ENCODE measurements at places on chromosomes 3 and 15.

DNA sequence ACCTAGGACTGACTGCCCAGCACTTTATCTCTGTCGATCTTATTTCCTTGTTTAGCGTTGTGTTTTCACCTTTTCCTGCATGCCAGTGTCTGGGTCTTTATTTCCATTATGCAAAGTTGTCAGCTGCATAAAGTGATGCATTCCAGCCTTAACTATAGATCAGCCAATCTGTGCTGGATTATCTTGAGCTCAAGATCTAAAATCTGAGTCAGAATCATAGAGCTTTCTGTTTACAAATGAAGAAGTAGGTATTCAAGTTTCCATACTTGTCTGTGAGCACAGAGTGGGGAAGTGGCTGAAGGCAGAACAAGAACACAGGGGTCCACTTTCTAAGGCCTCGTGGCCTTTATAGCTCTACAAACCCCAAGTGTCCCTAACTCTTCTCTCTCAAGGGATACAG, 82.4 kb upstream of the PLCL2 start:
- DNase-seq: no peak

DNA sequence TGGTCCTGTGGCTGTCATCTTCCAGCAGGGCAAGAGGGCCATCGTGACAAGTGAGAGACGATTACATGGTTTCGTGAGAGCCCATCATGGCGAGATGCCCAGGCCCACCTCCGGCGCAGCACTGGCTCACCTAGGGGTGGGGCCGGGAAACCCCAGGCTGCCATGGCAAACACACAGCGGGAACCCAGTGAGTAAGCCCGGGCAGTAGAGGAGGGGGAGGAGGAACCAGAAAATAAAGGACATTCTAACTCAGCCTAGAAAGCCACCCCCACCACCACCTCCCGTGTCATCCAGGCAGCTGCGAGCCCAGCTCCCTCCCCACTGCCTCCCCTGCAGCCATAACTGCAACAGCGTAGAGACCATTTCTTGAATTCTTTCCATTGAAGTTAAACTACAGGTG, 52.3 kb downstream of the PCSK6 start:
- no peak for DNase-seq

GRCh38 chr15:89116404-89116803, 28.1 kb downstream of the ABHD2 start:
- DNase-seq: no peak

DNA sequence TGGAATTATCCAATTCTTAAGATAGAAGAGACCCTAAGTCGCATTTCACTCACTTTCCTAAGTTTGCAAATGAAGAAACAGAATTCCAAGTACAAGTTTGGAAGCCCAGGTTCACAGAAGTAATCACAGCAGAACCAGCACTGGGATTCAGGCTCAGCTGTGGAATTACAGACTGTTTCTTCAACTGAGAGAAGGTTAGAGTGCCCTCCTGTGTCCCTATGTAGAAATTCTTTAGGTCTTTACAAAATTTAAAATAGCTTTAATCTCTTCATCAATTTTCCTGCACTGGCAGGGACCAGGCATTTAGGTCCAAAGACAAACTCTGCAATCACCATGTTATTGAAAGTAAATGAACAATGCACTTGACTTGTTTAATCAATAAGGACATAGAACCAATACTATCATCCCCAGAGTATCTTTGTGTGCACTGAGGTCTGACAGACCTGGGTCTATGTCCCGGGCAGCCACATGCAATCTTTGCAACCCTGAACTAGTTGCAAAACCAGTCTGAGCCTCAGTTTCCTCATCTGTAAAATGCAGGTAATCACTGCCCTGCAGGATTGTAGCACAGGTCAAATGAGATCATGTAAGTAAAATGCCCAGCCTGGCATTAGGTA, 96.3 kb upstream of the ZBED2 start:
- peak; percentile 37 for DNase-seq

- DNase-seq: peak; percentile 3
Observed at GRCh38 chr3:140736863-140737460, 59.1 kb downstream of the TRIM42 start.

- no peak for DNase-seq
Observed at GRCh38 chr15:90067181-90067952, 34.9 kb downstream of the IDH2 start.

- no peak for DNase-seq
Observed at GRCh38 chr3:40939741-40940130, 259.6 kb upstream of the CTNNB1 start.

- no peak for DNase-seq
Observed at GRCh38 chr3:160661660-160662059, 15.3 kb upstream of the ARL14 start.

- no peak for DNase-seq
Observed at GRCh38 chr3:46471371-46471914, 6.7 kb upstream of the LTF start.

GRCh38 chr15:69323893-69324430, 25.2 kb downstream of the PAQR5 start:
- no peak for DNase-seq

DNA sequence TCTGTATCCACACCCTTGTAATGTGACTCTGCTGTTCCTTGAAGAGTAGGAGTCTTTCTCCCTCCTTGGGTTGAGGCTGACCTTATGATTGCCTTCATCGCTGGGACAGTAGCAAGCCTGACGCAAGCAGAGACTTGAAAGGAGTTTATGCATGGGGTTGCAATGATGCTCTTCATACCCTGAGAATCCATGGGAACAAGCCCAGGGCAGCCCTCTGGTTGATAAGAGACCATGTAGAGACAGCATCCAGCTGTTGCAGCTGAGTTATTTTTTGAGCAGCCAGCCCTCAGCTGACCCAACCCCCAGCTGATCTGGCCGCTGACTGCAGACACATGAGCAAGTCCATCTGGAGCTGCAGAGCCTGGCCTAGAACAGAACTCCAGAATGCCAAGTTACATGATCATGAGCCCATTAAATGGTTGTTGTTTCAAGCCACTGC, 60.6 kb upstream of the ARNT2 start:
- no peak for DNase-seq

- DNase-seq: no peak
Observed at GRCh38 chr3:13582366-13583250, 33.7 kb downstream of the FBLN2 start.

DNA sequence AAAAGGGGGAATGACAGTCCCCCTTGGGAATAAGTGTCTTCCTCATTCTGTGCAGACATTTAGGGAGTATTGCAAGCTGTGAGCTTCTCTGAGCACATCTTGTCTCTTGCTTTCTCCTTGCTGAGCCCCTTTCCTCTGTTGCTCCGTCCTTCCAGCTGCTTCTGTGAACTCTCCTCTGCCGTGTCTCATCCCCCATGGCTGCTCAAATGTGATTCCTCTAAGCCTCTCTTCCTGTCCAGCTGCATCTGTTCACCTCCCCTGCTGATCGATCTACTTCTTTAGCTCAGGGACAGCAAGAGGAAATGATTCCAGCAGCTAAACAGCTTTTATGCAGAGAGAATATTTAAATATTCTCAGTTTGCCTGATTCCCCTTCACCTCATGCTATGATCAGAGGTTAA, 328.0 kb upstream of the DNAJC19 start:
- DNase-seq: peak; percentile 49

DNA sequence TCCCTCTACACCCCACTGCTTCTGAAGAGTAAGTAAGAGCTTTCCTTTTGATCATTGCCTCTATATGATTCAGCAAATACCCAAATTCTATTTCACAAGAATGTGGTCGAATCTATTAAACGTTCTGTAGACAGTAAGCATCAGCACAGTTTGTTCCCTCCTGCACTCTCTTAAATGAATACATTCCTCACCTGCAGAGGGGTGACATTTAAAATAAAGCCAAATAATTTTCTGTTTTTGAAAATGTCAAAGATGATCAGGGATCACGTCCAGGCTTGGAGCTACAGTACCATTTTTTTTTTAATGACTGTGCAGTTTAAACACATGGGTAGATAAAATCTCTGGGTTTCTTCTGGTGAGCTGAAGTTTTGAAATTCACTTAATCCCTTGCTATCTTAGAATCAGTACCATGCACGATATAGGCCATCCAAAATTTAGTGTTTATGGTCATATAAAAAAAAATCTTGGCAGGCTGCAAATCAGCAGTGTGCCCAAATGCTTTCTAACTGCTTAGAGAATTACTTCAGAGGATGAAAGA, 12.8 kb downstream of the PYDC2 start:
- DNase-seq: no peak

DNA sequence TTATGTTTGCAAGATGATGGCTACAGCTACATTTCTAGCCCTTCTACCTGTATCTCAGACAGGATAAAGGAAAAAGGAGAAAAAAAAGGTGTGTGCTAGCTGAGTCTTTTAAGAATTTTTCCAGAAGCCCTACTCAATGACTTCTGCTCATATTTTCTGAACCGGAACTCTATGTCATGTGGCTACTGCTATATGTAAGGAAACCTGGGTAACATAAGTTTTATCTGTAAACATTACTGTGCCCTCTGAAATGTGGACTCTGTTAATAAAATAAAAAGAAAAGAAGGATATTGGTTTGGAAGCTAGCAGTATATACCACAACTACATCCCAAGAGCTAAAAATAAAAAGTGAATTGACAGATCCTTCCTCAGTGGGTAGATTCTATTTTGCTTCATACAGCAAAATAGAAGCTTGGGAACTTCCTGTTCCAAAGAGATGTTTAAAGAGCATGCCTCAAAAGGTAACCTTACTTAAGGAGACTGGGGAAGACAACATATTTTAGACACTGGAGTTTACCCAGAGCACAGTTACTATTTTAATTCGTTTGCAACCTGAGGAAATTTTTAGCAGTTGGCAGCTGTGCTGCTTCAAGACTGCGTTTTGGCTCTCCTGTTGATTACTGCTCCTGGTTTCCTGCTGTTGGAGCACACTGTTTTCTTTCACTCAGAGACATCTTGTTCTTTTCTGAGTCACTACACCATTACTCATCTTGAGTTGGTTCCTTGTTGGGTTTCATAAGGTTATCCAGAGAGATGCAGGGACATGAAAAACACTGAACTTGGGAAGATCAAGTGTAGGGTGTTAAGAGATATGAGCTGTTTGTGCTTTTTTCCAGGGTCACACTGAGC, 280.7 kb downstream of the NFKBIZ start:
- no peak for DNase-seq

DNA sequence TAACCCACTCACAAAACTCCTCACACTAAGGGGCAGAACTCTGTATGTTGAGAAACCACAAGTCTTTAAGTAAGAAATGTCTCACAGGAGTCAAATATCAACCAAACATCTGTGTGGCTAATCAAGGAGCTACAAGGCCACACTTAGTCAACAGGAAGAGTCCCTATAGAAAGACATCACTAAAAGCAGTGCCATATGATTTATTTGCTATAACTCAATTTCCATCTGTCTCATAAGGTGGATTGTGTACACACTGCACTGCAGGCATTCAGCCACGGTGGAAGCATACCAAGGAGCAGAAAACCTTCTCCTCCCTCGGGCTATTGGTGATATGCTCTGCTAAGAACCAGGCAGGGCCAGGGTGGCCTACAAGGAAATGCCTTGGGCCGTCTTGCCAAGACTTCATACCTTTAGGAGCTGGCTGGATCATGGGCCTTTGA, 197.6 kb upstream of the CFAP20DC start:
- DNase-seq: no peak
